ENCODE measurements at places on chromosomes 4 and X. TPM values are rescaled to one million over a fixed set of nuclear protein-coding genes. Genes with fewer than 3 reads are reported as not detected.

DNA sequence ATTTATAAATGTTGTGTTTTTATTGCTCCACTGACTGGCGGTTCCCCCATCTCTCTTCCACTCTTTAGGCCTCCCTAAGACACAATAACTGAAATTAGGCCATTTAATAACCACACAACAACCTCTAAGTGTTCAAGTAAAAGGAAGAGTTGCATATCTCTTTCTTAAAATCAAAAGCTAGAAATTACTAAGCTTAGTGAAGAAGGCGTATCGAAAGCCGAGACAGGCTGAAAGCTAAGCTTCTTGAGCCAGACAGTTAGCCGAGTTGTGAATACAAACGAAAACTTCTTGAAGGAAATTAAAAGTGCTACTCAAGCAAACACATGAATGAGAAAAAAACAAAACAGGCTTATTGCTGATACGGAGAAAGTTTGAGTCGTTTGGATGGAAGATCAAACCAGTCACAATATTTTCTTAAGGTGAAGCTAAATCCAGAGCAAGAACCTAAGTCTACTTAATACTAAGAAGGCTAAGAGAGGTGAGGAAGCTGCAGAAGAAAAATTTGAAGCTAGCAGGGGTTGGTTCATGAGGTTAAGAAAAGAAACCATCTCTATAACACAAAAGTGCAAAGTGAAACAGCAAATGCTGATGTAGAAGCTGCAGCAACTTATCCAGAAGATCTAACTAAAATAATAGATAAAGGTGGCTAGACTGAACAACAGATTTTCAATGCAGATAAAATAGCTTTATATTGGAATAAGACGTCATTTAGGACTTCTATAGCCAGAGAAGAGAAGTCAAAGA lies 194.0 kb upstream of the TTC29 start:
- no peaks in the 10 kb centered on the region for H3K36me3 ChIP-seq
- H3K27ac ChIP-seq = no peak overlapping the region
- no peaks in the 10 kb centered on the region for H3K27me3 ChIP-seq
- no peaks in the 10 kb centered on the region for H3K4me1 ChIP-seq
- no peak overlapping the region for H3K4me3 ChIP-seq

GRCh38 chrX:1361275-1361674 lies 24.7 kb downstream of the IL3RA start:
- no peaks in the 10 kb centered on the region for H3K4me1 ChIP-seq
- no peak for DNase-seq
- H3K27me3 ChIP-seq = no peaks in the 10 kb centered on the region

GRCh38 chr4:185991770-185992169 lies 77.2 kb upstream of the TLR3 start:
- no peak overlapping the region for H3K27ac ChIP-seq
- H3K4me3 ChIP-seq = no peak overlapping the region
- no peaks in the 10 kb centered on the region for H3K4me1 ChIP-seq

- H3K4me3 ChIP-seq = no peak overlapping the region
- H3K36me3 ChIP-seq = no peaks in the 10 kb centered on the region
- no peaks in the 10 kb centered on the region for H3K27me3 ChIP-seq
- DNase-seq = no peak
These were observed 142.1 kb upstream of the FTHL17 start for GRCh38 chrX:31213941-31214340.

- no peak for DNase-seq
- peaks cover 51% of the 10 kb centered on the region for H3K36me3 ChIP-seq
- no peak overlapping the region for H3K4me3 ChIP-seq
- H3K27me3 ChIP-seq = no peaks in the 10 kb centered on the region
- no peaks in the 10 kb centered on the region for H3K4me1 ChIP-seq
These were observed 25.9 kb upstream of the CPLX1 start for GRCh38 chr4:851701-852430.

DNA sequence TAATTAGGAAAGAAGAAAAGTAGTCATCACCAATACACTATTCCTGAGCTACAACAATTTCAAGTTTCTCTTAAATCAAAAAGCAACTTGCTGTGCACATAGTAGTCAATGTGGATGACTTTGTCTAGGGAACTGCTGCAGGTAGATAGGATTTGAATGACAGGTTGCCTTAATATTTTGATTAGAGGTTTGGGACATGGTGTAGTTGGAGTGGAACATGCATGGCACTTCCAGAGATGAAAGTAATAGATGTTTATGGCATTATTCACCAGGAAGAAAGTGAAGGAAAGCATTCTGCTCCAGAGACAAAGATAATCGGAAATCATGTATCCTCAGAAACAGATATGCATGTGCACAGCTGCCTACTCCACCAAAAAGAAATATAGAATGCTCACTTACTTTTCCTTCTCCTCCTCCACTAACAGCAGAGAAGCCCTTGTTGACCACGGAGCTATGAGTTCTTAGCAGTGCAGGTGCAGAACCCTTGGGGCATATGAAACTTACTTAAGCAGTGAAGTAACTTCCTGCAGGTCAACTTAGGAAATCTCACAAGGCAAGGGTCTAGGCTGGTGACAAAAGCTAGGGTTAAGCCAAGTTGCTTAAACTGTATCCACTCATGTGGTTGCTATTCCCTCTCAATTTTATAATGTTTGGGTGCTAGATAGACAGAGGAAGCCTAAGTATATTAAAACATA lies 390.8 kb downstream of the HNRNPD start:
- H3K4me3 ChIP-seq = no peak overlapping the region
- H3K27me3 ChIP-seq = peaks cover 5% of the 10 kb centered on the region
- DNase-seq = no peak
- H3K36me3 ChIP-seq = no peaks in the 10 kb centered on the region
- no peaks in the 10 kb centered on the region for H3K4me1 ChIP-seq

- no peaks in the 10 kb centered on the region for H3K36me3 ChIP-seq
- no peaks in the 10 kb centered on the region for H3K4me1 ChIP-seq
- H3K27ac ChIP-seq = no peak overlapping the region
- no peak for DNase-seq
These were observed 70.8 kb downstream of the PTPN13 start for GRCh38 chr4:86664959-86665358.

DNA sequence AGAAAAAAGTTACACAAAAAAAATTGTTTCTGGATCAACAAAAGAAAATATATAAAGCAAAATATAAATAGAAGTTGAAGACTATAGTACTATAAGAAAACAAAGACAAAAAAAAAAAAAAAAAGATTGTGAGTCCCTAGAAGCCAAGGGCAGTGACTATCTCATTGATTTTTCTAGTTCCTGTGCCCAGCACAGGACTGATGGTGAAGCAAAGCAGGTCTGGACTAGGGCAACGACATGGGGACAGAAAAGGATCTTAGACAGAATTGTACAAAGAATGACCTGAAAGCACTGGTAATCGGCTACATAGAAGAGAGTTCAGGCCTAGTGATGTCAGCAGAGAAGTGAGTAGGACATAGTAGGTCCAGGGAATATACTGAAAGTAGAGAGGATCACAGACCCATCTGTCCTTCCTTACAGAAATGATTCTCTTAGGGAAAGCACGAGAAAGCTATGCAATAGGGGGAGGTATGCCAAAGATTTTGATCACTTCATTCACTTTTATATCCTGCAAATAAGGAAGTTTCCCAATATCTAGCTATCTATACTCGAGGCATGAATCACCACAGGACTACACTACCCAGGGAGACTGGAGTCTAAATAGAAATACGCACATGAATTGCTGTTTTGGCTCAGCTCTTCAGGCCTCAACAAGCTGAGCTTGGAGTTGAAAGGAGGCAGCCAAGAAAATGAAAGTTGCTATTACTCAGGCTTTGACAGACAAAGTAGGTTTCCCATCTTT lies 230.9 kb upstream of the GPC4 start:
- no peaks in the 10 kb centered on the region for H3K4me1 ChIP-seq
- no peaks in the 10 kb centered on the region for H3K36me3 ChIP-seq
- DNase-seq = no peak

- H3K27me3 ChIP-seq = no peaks in the 10 kb centered on the region
- H3K36me3 ChIP-seq = no peaks in the 10 kb centered on the region
- no peak overlapping the region for H3K27ac ChIP-seq
These were observed 19.5 kb downstream of the AP1AR start for GRCh38 chr4:112251019-112251643.

- H3K27ac ChIP-seq = no peak overlapping the region
- no peaks in the 10 kb centered on the region for H3K36me3 ChIP-seq
- no peaks in the 10 kb centered on the region for H3K27me3 ChIP-seq
- no peak overlapping the region for H3K4me3 ChIP-seq
- DNase-seq = no peak
These were observed 96.5 kb downstream of the DCAF12L1 start for GRCh38 chrX:126456136-126456535.

GRCh38 chr4:94676970-94677369 lies 80.8 kb upstream of the BMPR1B start:
- no peaks in the 10 kb centered on the region for H3K27me3 ChIP-seq
- no peaks in the 10 kb centered on the region for H3K4me1 ChIP-seq
- H3K36me3 ChIP-seq = no peaks in the 10 kb centered on the region
- H3K4me3 ChIP-seq = no peak overlapping the region

- H3K36me3 ChIP-seq = no peaks in the 10 kb centered on the region
- H3K27me3 ChIP-seq = peaks cover 11% of the 10 kb centered on the region
- H3K4me3 ChIP-seq = no peak overlapping the region
- no peak for DNase-seq
- no peak overlapping the region for H3K27ac ChIP-seq
- H3K4me1 ChIP-seq = no peaks in the 10 kb centered on the region
These were observed 6.0 kb upstream of the CCKAR start for GRCh38 chr4:26496207-26496783.

- H3K4me3 ChIP-seq = no peak overlapping the region
- DNase-seq = no peak
- no peaks in the 10 kb centered on the region for H3K36me3 ChIP-seq
- H3K4me1 ChIP-seq = no peaks in the 10 kb centered on the region
- no peak overlapping the region for H3K27ac ChIP-seq
These were observed 211.9 kb upstream of the UGT8 start for GRCh38 chr4:114386637-114387233.

DNA sequence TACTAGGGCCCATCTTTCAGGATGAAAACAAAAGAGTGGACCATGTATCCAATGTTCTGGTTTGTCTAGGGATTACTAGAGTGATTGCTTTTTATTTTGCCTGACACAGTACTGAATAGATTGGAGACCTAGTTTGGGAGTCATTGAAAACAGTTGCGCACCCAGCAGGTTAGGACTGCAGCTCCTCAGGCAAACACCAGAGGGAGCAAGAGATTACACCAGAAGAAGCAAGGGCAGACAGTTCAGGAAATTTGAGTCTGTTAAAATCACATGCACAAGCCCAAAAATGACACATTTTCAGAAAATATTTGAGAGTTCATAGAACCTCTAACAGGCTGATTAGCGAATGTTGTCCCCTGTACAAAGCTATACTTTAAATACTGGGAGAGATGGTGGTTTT lies 55.6 kb downstream of the CYLC1 start:
- H3K4me3 ChIP-seq = no peak overlapping the region
- DNase-seq = no peak
- no peaks in the 10 kb centered on the region for H3K4me1 ChIP-seq

GRCh38 chr4:76061982-76062381 lies 12.5 kb upstream of the ART3 start:
- H3K27me3 ChIP-seq = no peaks in the 10 kb centered on the region
- DNase-seq = no peak
- H3K27ac ChIP-seq = no peak overlapping the region

ZNF711 gene
- 4.7 TPM for total RNA-seq

KLB gene
- not detected for total RNA-seq

SPOCK3 gene
- total RNA-seq = not detected

ZBTB33 gene
- total RNA-seq = 32.7 TPM

FRAS1 gene
- total RNA-seq = not detected

RASGEF1B gene
- total RNA-seq = 73.1 TPM

TGIF2LX gene
- total RNA-seq = not detected

CLDN34 gene
- not detected for total RNA-seq

DOK7 gene
- not detected for total RNA-seq

SSX3 gene
- not detected for total RNA-seq

FAM241A gene
- total RNA-seq = 0.74 TPM

Measured in CD4-positive, alpha-beta T cell (primary cell).